ENCODE measurements at places on chromosomes 7 and 10.

DNA sequence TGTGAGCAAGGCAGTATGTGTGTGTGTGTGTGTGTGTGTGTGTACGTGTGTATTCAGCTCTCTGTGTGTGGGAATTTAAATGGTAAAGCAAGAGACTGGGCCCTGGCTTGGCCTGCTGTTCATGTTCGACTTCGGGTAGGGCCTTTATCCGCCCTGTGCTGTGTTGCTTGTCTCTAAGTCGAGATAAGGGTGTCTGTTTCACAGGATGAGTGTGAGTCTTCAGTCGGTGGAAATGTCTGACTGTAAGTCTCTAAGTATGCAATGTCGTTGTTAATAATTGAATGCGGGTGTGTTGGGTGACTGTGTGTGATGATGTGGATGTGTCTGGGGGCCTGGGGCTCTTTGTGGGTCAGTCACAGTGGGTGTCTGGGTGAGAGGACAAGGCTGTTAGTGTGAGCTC is 34.8 kb downstream of the HIF1AN start:
- no peak for DNase-seq

GRCh38 chr10:24007359-24007758 is 201.6 kb upstream of the KIAA1217 start:
- no peak for DNase-seq

GRCh38 chr7:36651404-36651803 is 72.9 kb downstream of the AOAH start:
- peak; percentile 49 for DNase-seq

GRCh38 chr10:712575-712974 is 23.1 kb upstream of the DIP2C start:
- no peak for DNase-seq

DNA sequence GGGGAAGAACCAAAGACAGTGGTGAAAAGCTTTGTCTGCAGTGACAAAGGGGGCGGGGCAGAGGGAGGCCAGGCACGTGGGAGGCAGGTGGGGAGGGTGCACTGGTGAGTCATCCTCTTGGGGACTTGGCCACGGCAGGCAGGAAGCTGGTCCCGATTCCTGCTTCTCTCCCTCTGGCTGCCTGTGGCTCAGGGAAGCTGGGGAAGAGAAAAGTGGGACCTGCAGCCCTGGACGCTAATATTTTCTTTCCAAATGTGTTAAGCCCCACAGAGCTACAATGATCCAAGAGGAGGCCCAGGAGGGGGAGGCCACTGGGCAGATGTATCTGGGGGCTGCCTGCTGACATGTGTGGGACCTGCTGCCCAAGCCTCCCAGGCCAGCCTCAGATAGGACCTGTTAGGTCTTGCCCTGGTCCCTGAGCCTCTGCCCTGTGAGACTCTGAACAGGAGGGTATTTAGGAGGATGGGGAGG is 231.8 kb downstream of the KCNMA1 start:
- DNase-seq: peak; percentile 92

GRCh38 chr10:70145166-70145665 is 1.3 kb downstream of the TYSND1 start:
- DNase-seq: no peak

DNA sequence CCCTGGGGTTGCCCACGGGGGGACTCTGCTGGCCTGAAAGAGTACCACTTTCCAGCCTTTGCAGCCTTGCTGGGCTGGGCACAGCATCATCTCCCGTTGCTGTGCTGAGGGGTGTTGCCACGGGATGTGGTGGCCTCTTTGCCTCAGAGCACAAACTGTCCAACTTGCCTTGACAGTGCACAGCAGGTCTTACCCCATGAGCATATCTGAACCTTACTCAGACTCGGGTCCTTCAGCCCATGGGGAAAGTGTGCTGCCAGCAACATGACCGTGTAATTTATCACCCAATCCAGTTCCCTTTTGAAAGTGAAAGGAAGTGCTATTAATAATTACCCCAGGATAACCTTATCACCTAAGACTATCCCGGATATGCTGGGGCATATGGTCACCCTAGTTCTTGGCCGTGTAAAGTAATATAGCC is 46.8 kb downstream of the TBXAS1 start:
- DNase-seq: no peak

GRCh38 chr10:55449981-55450380 is 649.0 kb upstream of the PCDH15 start:
- no peak for DNase-seq

DNA sequence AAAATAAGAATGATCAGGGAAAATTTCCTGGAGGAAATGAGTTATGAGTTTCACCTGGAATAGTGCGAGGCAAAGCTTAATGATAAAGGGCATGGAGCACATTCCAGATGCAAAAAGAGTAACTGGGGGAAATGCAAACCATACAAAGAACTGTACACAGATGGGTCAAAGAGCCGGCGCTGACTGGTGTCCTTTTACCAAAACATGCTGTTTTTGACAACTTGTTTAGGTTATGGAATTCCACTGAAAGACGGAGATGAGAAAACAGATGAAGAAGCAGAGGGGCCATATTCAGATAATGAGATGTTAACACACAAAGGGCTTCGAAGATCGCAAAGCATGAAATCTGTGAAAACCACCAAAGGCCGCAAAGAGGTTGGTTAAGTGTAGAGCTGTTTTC is 98.2 kb downstream of the REEP3 start:
- DNase-seq: no peak

DNA sequence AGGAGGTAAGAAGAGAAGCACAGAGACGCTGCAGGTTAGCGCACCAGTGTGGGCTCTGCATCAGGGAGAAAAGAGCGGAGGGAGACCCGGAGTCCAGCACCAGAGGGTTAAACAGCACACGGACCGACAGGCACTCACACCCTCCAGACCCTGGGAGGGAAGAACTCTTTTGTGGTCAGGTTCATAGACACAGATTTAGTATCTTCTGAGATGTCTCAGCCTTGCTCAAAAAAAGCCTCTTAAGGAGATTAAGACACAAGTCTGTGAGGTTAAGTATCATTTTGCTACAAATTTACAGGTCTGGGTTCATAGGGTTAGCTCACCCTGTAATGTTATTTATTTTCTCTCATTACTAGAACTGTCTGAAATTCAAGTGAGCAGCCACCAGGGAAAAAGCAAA is 16.8 kb upstream of the NDST2 start:
- DNase-seq: no peak

DNA sequence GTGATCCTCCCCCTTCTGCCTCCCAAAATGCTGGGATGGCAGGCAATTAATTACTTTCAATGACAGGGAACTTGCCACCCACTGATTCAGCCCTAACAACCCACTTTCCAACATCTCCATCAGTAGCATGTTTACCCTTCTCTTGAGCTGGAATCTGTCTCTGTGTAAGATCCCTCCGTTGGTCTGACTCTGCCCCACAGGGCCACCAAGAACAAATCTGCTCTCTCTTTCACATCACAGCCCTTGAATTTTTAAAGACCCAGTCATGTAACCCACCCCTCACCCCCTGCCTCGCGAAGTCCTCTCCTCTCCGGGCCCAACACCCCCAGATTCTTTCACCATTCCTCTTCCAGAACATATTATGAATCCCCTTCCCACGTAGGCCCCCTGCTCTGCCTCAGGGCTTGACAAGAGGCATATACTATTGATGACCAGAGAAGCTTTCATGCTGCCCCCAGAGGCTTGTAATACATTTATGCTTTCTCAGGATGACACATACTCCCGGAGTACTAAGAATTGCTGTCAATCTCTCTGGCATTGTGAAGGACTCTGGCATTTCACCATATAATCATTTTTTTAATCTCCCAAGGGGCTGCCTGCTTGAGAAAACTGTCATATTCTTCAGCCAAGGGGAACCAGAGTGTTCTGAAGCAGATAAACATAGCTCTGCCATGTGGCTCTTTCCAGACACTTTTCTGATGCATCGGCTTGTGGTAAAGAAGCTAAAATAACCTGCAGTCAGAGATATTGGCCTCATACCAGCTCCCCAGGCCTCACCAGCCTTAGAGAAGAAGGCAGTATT is 179.2 kb upstream of the AUTS2 start:
- DNase-seq: no peak

GRCh38 chr7:124791426-124791825 is 25.8 kb upstream of the GPR37 start:
- no peak for DNase-seq

DNA sequence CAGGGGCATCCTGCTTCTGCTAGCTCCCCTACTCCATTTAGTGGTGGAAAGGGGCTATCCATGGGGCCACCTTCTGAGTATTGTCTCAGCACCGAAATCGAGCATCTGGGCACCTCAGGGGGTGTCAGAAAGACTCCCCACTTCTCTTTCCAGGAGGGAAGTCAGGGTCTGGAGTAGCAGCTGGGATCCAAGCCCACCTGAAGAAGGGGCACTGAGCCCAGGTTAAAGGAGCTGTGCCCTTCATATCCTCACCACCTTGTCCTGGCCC is 2.6 kb downstream of the FLNC start:
- no peak for DNase-seq

DNA sequence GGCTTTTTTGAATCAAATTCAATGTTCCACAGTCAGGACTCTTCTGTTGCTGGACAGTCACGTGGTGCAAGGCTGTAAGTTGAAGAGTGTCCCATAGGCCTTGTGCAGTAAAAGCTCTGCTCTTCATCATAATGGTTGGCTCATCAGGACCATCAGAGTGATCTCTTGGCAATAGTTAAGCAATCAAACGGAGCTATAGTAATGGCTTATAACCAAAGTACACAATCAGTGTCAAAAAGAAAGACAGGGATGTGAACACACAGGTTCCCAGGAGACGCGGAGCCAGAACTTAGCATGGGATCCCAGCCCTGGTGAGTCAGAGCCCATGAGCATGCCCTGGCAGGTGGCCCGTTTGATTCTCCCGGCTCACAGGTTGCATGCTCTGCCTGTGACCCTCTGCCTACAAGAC is 10.8 kb upstream of the GPNMB start:
- peak; percentile 91 for DNase-seq

DNA sequence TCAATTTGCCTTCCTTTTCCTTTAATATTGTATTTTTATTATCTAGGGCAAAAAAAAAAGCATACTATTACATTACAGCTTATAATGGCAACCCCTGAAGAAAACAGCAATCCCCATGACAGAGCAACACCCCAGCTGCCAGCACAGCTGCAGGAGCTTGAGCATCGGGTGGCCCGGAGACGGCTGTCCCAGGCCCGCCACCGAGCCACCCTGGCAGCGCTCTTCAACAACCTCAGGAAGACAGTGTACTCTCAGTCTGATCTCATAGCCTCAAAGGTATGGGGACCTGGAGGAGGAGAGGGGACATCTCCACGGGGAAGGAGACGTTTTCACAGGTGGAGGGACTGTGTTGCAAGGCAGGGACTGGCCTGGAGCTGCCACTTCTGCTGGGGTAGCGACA is 6.8 kb downstream of the STRA8 start:
- no peak for DNase-seq

DNA sequence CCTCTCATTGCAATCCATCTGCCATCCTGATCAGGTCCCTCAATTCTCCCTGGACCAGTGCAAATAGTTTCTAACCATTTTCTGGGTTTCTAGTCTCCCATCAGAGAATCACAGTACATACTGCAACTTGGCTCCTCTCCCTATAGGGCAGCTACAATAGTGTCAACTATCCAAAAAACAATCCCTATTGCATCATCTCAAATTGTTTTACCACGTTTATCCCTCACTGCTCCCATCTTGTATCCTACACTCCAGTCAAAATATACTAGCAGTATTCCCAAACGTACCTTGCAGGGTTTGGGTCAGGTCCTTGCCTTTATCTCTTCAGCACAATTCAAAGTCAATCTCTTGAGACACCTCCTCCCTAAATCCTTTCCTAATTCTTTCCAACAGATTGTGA is 23.6 kb downstream of the ASB15 start:
- no peak for DNase-seq

- DNase-seq: no peak
These were observed 15.1 kb downstream of the FZD8 start for GRCh38 chr10:35626971-35627507.

DNA sequence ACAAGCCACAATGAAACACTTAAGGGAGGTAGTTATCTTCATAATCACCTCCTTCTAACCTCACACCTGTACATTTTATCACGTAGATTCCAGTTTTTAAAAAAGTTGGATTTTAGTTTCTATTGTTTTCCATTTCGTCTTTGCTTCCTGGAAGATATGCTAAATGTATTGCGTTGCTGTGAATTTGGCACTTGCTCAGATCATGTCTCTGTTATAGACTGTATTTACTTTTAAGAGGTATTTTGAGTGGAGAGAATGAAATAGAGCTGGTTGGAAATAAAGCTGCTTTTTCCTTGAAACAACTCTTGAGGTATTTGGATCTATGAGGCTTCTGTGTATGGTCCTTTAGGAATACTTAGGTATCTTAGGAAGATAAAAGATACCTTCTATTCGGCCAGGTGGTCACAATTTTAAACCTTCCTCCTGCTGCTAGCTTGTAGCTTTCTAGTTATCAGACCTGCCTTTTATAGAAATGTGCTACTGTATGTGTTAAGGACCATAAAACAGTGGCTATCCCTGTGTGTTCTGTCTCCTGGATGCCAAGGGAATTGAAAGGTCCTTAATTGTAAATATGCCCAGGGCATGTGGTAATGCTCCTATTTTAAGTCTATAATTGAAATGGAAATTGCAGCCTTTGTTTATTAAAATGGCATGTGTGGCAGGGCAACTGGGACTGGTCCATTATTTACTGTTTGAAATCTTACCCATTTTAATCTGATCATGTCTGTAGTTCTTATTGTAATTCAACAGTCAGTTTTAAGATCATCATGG is 147.7 kb downstream of the SND1 start:
- no peak for DNase-seq

Measured in Daoy (cell line).